NCI-H1930 (cell line): ENCODE measurements at places on chromosomes 11 and 22.

GRCh38 chr22:32589007-32589406, 114.4 kb downstream of the FBXO7 start:
- no peak for DNase-seq

DNA sequence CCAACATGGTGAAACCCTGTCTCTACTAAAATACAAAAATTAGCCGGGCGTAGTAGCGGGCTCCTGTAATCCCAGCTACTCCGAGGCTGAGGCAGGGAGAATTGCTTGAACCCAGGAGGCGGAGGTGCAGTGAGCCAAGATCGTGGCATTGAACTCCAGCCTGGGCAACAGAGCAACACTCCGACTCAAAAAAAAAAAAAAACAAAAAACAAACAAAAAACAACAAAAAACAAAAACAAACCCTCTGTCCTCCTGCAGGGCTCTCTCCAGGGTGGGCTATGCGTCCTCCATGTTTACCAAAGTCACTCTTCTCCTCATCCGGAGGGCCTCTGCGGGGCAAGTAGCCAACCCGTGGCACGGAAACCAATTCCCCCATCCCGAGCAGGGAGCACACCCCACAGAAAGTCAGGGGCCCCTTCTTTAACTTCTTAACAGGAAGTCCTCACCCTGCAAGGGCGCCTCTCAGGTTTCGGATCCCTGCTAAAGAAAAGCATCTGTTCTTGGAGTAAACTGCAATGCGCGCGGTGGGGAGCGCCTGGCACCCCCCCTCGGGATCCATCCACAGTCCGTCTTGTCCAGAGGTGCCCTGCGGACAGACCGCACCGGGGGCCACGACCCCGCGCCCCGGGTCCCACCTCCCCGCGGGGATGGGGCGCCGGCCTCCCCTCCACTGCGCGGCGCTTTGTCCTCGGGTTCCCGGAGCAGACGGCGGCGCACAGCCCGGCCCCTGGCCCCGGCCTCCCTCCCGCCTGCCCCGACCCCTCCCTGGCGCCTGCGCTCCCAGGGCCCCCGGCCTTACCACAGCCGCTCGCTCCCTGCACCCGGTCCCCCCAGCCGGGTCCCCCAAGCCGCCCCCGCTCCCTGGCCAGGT, 712 bp downstream of the CERK start:
- peak; percentile 17 for DNase-seq

GRCh38 chr11:119673052-119673758, 55.8 kb downstream of the NECTIN1 start:
- DNase-seq: no peak

DNA sequence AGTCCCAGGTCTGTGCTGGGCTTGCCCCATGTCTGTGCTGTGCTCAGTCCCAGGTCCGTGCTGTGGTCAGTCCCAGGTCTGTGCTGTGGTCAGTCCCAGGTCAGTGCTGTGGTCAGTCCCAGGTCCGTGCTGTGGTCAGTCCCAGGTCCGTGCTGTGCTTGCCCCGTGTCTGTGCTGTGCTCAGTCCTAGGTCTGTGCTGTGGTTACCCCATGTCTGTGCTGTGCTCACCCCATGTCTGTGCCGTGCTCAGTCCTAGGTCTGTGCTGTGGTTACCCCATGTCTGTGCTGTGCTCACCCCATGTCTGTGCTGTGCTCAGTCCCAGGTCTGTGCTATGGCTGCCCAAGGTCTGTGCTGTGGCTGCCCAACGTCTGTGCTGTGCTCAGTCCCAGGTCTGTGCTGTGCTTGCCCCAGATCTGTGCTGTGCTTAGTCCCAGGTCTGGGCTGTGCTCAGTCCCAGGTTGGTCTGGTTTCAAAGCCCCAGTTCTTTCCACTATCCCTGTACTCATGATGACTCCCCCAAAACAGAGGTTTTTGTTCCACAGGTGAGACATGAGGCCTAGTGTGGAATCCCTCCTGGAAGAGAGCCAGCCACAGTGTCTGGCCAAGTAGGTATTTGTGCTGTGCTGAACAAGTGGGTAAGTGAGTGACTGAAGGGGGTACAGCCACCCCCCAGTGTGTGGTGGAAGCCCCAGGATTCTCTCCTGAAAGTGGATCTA, 34.8 kb downstream of the IRAG1 start:
- DNase-seq: no peak

GRCh38 chr11:1101318-1102089, 26.8 kb downstream of the MUC2 start:
- DNase-seq: no peak

DNA sequence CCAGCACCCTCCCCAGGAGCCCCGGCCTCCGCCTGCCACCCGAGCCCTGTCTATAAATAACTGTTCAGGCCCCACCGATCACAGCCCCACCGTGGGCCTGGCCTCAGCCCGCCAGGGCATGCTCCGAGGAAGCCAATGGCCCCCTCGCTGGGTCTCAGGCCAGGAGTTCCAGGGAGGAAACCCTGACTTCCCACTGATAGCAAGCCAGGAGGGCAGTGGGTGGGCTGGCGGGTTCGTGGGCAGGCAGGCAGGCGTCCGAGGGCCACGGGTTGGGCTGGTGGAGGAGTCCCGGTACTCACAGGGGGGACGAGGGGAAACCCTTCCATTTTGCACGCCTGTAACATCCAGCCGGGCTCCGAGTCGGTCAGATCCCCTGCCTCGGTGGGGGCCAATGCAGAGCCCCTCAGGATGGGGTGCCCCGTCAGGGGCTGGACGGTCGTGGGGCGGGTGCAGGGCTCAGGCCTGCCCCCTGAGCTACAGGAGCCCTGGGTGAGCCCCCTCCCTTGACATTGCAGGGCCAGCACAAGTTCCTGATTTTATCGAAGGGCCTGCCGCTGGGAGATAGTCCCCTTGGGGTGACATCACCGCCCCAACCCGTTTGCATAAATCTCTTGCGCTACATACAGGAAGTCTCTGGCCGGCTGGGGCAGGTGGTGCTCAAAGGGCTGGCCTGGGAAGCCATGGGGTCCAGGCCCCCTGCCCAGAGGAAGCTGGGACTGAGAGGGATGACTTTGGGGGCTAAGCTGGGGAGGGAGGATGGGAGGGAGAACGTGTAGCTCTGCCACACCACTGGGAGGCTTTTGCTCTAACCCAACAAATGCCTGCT, at the start of gene SPI1:
Gene SPI1 (minus strand): TSS at position 538 of the 826 bp plus-strand sequence. CDS start 194 bp downstream, at position 344.
- DNase-seq: no peak

DNA sequence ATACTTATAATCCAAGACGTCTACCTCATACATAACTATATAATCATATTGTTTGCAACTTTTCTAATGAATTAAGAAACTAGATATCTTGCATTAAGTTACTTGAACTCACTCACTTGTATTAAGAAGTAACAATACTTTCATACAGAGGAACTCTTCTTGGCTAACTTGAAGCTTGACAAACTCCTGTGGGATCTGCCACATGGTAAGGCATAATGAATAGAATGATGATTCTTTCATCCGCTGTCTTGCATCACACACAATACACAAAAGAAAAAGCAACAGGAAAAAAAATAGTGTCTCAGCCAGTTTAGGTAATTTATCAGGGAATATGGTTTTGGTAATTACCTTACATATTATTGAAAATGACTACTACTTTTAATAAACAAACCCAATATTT, 79.8 kb downstream of the PGR start:
- DNase-seq: no peak

GRCh38 chr11:101008961-101009689, 120.5 kb downstream of the PGR start:
- no peak for DNase-seq

DNA sequence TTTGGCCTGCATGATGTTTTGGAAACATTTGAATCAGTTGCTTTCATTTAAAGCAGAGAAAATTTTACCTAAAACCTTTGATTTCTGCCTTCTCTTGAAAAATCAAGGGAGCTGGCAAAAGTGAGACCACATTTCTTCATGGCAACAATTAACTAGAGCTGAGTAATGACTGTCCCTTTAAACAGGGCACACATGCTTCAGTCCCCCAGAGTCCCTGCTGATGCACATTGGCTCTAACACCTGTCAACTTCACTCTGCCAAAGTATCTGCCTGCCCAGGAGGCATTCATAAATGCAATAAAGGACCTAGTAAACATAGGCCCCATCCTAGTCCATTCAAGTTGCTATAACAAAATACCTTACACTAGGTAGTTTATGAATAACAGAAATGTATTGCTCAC, 87.1 kb upstream of the LDLRAD3 start:
- DNase-seq: no peak

- no peak for DNase-seq
Measured at GRCh38 chr11:19276859-19277808, 36.4 kb upstream of the E2F8 start.

DNA sequence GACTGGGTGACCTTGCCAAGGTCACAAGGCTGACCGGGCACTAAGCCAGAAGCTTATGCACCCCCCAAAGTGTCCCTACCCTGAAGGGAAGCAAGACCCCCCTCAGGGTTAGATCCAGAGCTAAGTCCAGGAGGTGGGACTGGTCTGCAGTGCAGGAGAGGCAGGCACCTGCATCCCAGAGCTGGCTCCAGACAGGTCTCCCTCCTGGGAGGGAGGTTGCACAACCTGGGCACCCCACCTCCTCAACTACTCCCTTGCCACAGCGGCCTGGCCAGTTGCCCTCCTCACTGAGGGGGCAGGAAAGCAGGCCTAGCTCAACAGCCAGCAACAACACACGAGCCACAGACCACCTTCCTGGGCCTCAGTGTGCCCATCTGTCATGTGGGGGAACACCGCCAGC, 75.0 kb upstream of the TCF20 start:
- DNase-seq: no peak

DNA sequence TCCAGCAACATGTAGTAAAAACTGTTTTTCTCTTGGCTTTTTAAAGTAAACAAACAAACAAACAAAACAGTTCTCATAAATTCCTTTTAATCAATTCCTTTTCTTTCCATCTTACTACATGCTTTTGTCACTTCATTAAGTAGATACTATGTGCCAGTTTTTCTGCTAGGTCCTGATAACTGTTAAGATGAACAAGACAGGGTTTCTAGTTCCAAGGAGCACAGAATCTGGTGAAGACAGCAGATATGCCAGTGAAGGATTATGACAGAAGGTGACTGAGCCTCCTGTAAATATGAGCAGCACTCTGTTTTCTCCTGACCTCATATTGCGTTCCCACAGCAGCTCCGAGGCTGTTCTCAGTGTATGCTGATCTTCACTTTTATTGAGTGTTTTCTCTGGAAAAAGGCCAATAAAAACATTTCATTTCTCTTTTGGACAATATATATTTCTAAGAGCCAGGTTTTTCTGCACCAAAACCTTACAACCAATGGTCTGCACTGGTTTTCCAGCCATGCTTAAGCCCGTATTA, 45.8 kb downstream of the HEPHL1 start:
- no peak for DNase-seq

DNA sequence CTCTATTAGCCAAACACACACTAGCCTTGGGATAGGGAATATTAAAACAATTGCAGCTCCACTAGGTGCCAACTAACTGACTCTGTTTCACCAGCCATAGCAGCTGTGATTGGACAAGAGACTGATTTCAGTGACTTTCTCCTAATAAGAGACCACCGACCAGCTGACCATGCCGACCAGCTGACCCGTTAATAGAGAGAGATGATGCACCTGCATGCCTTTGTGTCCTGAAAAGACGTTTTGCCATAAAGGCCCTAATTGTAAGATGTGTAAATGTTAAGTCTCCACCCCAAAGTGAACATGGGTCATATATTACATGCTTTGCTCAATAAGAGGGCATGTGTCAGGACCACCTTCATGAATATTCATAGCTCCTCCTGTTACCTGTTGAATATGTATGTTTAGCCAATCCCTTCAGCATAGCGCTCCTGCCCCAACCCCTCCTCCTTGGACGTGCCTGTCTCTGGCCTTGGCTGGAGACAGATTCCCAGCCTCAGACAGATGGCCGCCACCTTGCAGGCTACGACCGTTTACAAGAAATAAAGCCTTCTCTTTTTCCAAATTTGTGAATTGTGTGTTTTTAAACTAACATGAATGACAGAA, 1.3 kb upstream of the NADSYN1 start:
- DNase-seq: no peak

GRCh38 chr11:13762718-13763117, 94.2 kb downstream of the FAR1 start:
- DNase-seq: no peak

GRCh38 chr11:34012734-34013133, 38.8 kb upstream of the CAPRIN1 start:
- no peak for DNase-seq

DNA sequence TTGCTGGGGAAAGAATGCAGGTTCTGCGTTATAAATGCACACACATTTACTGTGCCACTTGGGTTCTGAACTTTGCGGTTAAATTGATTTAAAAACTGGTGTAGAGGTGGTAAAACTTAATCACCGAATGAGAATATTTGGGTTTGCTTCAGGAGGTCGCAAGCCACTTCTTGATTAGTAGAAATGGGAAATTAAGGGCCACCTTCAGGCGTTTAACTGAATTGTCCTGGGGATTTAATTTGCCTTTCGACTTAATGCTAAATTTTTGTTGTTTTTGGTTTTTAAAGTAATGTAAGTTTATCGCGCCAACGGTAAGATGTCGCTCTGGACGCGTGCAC, 459 bp upstream of the NCR3LG1 start:
- no peak for DNase-seq

GRCh38 chr22:40463683-40464082, 93.3 kb downstream of the SGSM3 start:
- DNase-seq: no peak

DNA sequence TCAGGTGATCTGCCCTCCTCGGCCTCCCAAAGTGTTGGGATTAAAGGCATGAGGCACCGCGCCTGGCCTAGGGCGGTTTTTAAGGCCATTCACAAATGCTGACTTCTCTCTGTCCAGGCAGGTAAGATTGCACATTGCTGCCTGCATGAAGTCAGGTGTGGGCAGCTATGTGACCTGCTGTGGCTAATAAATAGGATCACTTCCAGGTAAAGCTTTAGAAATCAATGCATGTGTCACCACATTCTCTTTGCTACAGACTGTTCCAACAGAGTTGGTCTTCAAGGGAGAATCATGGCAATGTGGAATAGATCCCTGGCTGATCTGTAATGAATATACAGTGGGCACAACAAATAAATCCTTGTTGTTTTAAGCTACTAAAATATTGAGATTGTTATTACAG, 260.3 kb upstream of the PITPNB start:
- no peak for DNase-seq

- no peak for DNase-seq
Measured at GRCh38 chr11:132728026-132728425, 804.3 kb downstream of the OPCML start.

DNA sequence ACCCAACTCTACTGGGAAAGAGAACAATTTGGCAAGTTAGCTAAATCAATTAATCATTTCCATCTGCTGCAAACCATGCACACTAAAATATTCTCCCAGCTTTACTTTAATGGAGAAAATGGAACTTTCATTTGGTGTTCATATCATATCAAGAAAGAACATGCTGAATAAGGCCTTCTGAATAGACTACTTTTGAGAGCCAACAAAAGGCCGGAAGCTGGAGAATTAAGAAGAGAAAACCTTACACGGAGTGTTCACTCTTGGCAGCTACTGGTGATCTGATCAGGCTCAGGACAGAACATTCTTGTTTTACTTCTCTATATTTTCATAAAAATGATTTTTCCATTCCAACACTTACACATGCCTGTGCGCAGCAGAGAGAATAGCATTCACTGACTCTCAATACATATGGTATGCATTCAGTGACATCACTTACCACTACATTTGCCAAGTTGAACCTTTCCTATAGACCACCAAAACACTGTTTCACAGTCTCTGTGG, 165.3 kb downstream of the TTC28 start:
- DNase-seq: no peak
